NCI-H2171 treated with DMSO at 0.1 percent for 48 hours (cell line): ENCODE measurements at places on chromosomes 1 and 21.
A peak's percentile ranks its signal among the peaks of the same experiment; 100 is the strongest.

- no peak for DNase-seq
Measured at GRCh38 chr1:101164776-101165175, 72.0 kb upstream of the S1PR1 start.

- DNase-seq, result no peak
Measured at GRCh38 chr1:201017828-201018163, 5.7 kb downstream of the KIF21B start.

DNA sequence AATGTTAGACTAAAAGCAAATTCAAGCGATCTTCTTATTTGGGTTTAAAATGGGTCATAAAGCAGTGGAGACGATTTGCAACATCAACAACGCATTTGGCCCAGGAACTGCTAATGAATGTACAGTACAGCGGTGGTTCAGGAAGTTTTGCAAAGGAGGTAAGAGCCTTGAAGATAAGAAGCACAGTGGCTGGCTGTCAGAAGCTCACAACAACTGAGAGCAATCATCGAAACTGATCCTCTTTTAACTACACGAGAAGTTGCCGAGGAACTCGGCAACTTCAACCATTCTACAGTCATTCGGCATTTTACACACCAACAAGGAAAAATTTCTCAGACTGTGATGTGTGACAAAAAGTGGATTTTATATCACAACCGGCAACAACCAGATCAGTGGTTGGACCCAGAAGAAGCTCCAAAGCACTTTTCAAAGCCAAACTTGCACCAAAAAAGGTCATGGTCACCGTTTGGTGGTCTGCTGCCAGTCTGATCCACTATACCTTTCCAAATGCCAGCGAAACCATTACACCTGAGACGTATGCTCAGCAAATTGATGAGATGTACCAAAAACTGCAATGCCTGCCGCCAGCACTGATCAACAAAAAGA lies 47.9 kb downstream of the ASH1L start:
- no peak for DNase-seq

- DNase-seq, result no peak
Measured at GRCh38 chr1:226223157-226223785, at the start of gene MIXL1. Gene MIXL1, plus strand, starts transcription at chr1:226223664. Its CDS starts 18 bp downstream, at chr1:226223682.

DNA sequence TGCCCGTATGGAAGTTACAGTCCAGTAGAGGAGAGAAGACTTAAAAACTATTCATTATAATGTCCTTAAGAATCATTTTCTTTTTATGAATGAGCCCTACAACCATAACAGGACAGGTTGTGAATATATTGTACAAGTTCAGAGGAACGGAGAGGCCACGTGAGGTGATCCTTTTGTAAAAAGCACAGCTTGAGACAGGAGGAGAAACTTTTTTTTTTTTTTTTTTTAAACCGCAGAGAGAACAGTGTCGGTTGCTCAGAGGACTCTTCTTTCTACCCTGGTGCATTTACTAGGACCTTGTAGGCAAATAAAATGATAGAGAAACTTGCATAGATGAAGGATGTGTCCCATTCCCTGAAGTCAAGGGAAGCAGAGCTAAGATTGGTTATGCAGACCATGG lies 32.1 kb downstream of the DYRK1A start:
- DNase-seq, result peak; percentile 5

DNA sequence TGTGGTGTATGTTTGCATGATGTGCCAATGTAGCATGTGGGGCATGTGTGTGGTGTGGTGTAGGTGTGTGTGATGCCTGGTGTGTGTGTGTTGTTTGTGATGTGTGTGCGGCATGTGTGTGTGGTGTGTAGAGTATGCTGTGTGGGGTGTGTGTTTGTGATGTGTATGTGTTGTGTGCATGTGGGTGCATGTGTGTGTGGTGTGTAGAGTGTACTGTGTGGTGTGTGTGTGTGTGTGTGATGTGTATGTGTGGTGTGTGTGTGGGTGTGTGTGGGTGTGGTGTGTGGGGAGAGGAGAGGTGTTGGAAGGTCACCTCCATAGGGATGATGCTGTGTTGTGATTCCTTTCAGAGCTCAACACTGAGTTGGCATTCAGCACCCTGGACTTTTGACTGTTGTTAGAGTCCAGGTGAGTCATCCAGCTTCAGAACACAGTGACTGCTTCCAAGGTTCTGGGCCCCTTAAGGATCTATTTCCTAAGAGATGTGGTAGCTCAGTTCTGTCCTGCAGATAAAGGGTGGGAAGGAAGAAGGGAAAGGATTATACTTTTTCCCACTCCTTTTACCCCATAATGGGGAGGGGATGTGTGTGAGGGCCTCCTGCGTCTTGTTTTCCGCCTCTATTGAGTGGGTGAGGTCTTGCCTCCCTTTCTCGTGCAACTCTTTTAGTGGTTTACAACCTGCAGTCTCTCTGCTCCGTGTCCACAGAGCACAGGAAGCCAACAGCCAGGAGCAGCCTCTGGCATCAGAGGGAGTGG lies 47.6 kb downstream of the RHOU start:
- DNase-seq, result no peak

GRCh38 chr1:31703431-31704270 lies at the start of gene COL16A1:
Gene COL16A1, minus strand, starts transcription at chr1:31704017. Its CDS starts 1,824 bp downstream, at chr1:31702193.
- peak; percentile 23 for DNase-seq

GRCh38 chr1:223802602-223803001 lies 43.1 kb downstream of the TP53BP2 start:
- DNase-seq, result no peak

DNA sequence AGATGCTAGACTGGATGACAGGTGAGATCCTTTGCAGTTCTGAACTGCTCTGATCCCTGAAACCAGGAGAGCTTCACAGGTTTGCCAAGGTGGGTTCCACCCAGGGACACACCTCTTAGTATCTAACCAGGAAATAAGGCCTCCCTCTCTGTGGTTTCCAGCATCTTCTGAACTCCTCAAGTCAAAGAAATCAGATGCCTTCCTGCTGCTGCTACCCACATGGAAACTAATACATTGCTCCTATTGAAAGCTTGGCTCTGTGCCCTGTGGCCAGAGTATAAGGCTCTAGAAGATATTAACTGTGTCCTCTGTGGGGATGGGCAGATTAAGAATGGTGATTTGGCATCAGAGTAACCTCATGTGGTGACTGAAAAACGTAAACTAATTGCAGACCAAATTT lies 75.0 kb upstream of the MRPS6 start:
- no peak for DNase-seq
